ENCODE measurements at places on chromosomes 11 and 22. TPM values are rescaled to one million over a fixed set of nuclear protein-coding genes. Genes with fewer than 3 reads are reported as not detected.
A peak's percentile ranks its signal among the peaks of the same experiment; 100 is the strongest.

Gene MOGAT2
- total RNA-seq = 0.12 TPM

GRCh38 chr11:64359712-64360445 is 917 bp downstream of the RPS6KA4 start:
- DNase-seq = no peak

DNA sequence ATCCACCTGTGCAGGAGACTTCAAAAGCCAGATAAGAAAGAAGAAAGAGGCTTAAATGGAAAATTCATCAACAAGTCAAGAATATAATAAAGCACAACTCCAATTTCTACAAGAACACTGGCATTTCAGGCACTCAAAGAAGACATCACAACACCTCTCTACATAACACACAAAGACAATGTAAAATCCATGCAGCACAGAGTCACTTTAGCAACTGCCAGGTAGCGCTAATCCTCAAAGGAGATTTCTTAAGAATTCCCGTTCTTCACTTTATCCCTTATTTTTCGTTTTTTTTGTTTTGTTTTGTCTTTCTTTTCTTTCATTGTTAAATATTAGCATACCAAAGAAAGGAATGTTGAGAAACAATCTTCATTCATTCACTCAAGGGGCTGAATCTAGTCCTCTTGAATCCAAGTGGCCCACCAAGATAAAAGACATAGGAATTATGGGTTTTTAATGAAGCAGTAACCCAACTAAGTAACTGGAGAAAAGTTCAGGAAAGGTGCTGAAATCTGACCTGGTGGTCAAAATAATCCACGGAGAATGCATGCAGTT is 95.0 kb downstream of the CADM1 start:
- no peak for DNase-seq

DNA sequence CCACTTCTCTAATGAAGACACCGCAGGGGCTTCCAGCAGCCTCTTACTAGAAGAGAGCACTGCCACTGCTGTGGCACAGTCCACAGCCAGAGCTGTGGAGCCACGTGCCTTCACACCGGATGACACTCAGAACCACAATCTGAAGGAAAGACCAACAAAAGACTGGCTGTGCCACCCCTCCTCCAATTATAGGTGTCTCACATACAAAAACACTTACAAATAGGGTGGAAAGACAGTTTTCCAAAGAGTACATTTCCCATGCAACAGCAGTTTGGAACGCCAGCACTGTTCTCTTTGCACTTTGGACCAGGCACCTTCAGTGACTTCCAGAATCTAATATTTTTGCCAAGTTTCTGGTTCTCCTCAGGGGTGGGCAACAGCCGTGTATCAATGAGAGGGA is 38.0 kb upstream of the SLC25A1 start:
- no peak for DNase-seq

DNA sequence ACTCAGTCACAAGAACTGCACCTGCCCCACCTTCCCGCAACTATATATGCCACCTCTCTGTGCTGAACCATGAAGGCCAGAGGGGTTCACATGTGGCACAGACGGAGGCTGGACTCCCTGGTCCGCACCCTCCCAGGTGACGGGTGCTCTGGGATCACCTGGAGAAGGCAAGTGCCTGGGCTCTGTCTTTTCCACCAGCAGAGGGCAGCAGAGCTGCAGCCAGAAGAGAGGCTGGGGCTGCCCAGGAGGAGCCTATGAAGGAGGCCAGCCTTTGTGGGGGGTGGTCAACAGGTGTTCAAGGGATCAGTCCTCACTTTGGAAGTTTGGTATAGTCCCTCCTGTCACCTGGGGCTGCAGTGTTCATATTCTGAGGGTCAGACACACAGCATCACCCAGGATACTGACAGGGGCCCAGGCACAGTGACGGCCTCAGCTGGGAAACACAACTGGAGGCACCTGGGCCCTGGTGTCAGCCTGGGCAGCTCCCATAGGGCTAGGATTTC is 39.2 kb upstream of the IGLL5 start:
- peak; percentile 83 for DNase-seq

GRCh38 chr11:69170704-69171103 is 15.0 kb downstream of the SMIM38 start:
- DNase-seq = no peak
